ENCODE measurements at places on chromosomes 4 and X.

GRCh38 chrX:11913001-11913400 is 155.0 kb downstream of the MSL3 start:
- no peak for DNase-seq

GRCh38 chr4:88858752-88859151 is 161.1 kb upstream of the NAP1L5 start:
- no peak for DNase-seq

DNA sequence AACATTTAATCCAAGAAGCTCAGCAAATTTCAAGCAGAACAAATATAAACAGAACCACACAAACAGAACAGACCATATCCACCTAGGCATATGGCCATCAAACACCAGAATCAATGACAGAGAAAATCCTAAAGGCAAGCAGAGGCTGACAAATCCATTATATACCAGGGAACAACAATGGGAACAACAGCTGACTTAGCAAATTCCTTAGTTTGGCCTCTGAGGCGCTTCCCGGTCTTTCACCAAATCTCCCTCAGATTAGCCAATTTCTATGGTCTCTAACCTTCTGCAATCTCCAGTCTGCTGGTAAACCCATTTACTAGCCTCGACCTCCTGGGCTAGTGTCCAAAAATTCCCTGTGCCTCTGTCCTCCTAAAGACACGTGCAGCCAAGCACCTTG is 59.2 kb downstream of the GPR143 start:
- DNase-seq, result no peak

GRCh38 chrX:109728173-109728535 is 4.9 kb downstream of the ACSL4 start:
- no peak for DNase-seq

DNA sequence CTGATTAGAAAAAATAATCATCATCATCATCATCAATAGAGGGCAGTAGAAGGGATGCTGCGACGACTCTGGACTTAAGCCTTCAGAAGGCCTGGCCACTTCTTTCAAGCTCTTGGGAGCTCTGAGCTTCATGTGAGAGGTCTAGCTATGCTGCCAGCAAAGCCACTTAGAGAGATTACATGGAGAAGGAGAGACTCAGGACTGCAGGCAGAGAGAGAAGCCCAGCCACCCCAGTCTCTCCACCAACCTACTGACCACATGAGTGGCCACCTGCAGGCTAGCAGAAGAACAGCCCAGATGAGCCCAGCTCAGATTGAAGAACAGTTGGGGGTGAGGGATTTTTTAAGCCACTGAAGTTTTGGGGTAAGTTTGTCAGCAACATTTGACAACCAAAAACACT is 17.1 kb upstream of the TMEM150C start:
- DNase-seq, result no peak

GRCh38 chrX:46386511-46386910 is 158.7 kb downstream of the ZNF674 start:
- DNase-seq, result no peak

DNA sequence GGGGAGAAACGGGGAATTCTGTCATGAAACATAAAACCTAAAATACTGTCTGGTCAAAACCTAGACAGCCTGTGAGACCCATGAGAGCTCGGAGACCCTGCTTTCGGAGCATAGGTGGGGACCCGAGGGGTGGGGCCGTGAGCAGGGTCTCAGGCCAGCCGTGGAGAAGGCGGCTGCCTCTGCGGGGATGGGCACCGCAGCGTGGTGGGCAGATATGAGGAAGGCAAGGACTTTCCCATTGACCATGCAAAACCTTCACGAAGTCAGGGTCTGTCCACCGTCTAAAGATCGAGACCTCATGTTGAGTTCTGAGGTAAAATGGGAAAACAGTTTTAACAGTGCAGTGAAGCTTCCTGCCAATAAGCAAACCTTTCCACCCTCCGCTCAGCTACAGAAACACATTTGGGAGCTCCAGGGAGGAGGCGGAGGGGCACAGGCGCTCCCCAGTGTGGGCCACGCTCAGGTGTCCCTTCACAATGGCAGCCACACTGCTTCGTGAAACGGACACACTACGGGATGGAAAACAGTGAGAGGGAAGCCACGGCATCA is 74.4 kb downstream of the SORBS2 start:
- DNase-seq, result no peak

DNA sequence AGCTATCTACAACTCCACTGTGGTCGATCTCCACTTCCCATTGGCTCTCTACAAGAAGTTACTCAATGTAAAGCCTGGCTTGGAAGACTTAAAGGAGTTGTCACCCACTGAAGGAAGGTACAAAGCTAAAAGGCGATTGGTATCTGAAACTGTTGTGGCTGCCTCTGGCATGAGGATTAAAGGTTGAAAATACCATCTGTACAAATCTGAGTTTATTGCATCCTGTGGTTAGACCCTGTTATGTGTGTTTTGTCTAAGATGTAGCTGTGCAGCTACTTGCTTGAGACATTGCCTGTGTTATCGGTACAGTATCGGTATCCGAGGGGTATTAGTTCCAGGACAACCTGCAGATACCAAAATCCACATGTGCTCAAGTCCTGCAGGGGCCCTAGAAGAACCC is 16.4 kb downstream of the NAP1L5 start:
- no peak for DNase-seq

DNA sequence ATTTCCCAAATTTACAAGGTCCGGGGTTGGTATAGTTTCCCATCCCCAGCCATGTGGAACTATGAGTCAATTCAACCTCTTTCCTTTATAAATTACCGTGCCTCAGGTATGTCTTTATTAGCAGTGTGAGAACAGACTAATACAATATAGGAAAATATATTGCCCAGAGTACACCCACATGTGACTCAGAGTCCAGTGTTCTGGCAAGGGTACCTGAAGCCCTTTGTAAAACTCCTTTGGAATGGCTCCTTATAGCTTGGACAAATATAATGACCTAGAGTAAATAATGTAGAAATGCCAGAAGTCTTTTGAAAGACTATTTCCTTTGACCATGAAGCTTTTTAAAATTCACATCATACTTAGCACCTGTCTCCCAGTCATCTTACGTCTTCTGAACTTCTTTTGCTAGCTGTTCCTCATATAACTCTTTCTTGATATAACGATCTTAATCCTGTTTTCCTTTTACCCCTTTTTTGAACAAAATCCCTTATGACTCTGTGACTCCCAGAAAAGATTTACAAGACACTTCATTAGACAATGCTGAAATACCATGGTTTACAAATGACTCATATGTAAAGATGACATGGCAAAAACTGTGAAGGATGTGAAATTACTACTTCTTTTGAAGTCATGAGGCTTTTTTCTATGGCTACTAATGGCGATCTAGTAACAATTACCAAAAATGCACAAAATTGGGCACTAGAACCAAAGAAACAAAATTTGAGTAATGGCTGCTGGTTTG is 408.9 kb downstream of the NAP1L3 start:
- DNase-seq, result no peak

DNA sequence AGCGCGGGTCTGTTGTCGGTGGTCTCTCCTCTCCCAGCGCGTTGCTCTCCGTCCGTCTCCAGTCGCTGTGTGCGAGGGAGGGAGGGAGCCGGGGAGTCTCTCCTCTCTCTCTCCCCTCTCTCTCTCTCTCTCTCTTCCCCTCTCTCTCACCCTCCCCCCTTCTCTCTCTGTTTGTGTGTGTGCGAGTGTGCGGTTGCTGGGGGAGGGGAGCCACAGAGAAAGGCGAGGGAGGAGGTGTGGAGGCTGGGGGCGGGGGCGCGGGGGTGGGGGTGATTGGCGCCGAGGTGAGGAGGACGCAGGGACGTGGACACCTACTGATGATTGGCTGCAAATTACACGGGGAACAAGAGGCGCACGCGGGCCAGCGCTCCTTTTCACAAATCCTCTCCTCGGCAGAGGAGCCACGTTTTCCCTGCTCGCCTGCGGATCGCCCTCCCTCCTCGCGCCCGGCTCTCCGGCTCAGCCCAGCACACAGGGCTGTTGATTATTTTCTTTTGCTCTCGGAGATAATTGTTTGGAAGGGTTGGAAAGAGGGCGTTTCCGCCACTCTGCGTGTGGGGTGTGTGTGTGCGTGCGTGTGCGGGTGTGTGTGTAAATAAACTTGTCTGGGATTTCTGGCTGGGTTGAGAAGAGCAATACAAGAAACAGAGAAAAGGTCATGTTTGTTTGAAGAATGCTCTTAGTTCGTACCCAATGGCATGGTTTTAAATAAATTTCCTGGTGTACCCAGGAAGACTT is at the start of gene CXXC4:
CXXC4 (minus strand) TSS at position 73 of the 738 bp plus-strand sequence. CDS start 3,092 bp downstream, outside the sequence.
- DNase-seq, result peak; percentile 95

DNA sequence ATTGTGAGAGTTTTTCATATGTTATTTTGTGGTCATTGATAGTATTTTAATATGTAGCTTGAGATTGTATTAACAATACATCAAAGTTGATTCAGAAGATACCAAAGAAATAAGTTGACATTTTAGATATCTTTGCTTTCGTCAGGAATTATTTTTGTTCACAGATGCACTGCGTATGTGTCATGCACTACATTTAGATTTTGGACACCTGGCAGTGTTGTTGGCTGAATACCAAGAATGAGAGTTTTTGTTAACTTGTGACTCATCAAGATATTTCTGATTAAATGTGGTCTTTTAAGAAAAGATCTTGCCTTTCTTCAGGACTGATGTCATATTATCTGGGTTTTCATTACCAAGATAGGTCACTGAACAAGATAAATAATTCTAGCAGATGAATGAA is 633.4 kb downstream of the CENPC start:
- DNase-seq, result no peak

- no peak for DNase-seq
Observed at GRCh38 chr4:190017357-190018200, 9.5 kb downstream of the FRG2 start.

DNA sequence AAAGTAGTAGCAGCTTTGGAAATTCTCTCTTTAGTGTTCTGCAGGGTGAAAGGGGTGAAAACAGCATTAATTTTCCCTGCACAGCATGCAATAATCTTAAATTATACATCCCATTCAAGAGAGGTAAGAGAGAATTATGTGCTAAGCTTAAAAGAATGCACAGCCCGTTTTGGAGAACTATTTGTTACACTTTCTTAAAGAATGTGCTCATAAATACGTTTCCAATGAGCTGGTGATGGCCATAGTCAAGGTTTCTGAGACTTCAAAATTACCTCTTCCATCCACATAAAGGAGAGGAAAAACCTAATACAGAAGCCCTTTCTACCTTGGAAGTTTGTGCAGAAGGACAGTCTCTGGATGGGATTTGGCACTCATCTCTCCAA is 766.7 kb upstream of the TENM3 start:
- DNase-seq, result no peak

DNA sequence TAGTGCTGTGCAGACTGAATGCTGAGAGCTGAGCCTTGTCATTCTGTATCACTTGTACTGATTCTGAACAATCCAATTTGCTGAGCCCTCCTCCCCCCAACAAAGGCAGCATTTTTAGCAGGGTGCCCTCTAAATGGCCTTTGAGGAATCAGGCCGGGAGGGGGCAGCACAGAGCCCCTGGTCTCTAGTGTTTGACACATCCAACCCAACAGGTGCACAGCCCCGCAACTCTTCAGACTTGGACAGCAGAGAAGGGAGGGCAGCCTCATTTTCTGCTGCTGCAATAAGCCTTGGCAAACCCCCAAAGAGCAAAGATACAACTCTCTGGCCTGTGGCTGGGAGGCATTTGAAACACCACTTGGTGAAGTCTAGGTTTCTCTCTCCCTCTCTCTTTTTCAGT is 3.4 kb downstream of the ATP1B4 start:
- DNase-seq, result peak; percentile 27

- DNase-seq, result no peak
Observed at GRCh38 chr4:154998284-154998683, 210.2 kb upstream of the NPY2R start.

GRCh38 chr4:165325732-165326512 is 1.5 kb upstream of the MSMO1 start:
- no peak for DNase-seq

- no peak for DNase-seq
Observed at GRCh38 chrX:10165580-10166247, 8.9 kb downstream of the CLCN4 start.

- no peak for DNase-seq
Observed at GRCh38 chr4:99144070-99144469, at the start of gene ADH4. TSS of gene ADH4 (minus strand) at chr4:99144297. CDS start at chr4:99144222, 75 bp downstream.

DNA sequence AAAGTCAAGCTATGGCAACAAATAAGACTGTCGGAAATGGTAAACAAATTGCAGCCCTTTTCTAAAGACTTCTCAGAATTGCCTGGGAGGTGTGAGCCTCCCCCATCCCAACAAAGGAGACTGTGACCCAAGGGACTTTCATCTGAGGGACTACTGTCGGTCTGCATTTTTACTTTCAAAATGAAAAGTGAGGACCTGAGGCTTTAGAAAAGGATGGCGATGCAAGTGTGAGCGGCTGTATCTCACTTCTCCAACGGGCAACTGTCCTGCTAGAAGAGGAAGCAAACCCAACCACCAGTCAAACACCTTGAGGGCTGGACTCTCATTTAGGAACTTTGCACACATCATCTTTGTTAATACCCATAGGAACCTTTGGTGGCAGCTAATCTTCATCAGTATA is 62.6 kb upstream of the CLNK start:
- no peak for DNase-seq

DNA sequence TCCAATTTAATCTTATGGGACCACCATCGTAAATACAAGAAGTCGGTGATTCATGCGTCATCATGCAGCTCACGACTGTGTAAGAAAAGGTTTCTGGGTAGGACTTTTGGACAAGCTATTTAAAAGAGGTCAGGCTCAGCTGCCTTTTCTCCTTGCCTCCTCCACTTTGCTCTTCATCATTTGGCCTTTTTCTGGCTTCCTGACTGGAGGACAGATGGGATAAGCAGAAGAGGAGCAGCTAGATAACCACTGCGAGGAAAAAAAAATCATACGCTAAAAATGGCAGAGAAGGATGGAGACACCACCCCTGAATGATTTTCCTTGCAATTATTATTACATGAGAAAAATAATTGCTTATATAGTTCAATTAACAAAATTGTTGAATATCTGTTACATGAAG is 294.3 kb upstream of the FSTL5 start:
- no peak for DNase-seq

DNA sequence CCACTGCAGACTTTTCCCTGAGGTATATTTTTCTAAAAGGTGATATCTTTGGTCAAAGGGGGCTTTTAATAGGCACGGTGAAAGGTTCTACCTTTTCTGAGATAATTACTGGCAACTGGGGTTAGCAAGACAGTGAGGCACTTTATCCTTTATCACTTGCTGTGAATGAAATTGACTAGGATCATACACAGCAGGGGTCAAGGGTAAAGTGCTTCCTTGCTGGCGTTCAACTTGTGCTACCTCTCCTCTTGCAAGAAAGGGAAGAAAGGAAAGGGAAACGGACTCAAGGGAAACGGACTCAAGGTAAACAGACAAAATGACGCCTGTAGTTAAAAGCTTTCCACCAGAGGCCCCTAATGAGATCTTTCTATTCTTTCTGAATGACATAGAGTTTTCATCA is 78.6 kb upstream of the RAPGEF2 start:
- DNase-seq, result peak; percentile 23

- no peak for DNase-seq
Observed at GRCh38 chrX:11698702-11699101, 33.0 kb upstream of the ARHGAP6 start.

- peak; percentile 60 for DNase-seq
Observed at GRCh38 chr4:4995103-4995907, 24.0 kb downstream of the CYTL1 start.

- DNase-seq, result no peak
Observed at GRCh38 chrX:70445951-70446350, 1.3 kb downstream of the DLG3 start.

GRCh38 chr4:16993956-16994840 is 95.8 kb upstream of the LDB2 start:
- DNase-seq, result no peak
